Prostate gland (tissue), 2 donors: ENCODE measurements at places on chromosomes 7 and 10. TPM values are rescaled to one million over a fixed set of nuclear protein-coding genes. Genes with fewer than 3 reads are reported as not detected.

The GDF2 gene
- not detected for total RNA-seq

The C1QL3 gene
- 2.6 TPM for total RNA-seq

- H3K27me3 ChIP-seq: no peaks in the 10 kb centered on the region
- H3K27ac ChIP-seq: no peak overlapping the region
- H3K4me1 ChIP-seq: no peaks in the 10 kb centered on the region
- H3K4me3 ChIP-seq: no peak overlapping the region
- no peaks in the 10 kb centered on the region for H3K36me3 ChIP-seq
Measured at GRCh38 chr7:87511510-87511909, 36.0 kb upstream of the ABCB4 start.

DNA sequence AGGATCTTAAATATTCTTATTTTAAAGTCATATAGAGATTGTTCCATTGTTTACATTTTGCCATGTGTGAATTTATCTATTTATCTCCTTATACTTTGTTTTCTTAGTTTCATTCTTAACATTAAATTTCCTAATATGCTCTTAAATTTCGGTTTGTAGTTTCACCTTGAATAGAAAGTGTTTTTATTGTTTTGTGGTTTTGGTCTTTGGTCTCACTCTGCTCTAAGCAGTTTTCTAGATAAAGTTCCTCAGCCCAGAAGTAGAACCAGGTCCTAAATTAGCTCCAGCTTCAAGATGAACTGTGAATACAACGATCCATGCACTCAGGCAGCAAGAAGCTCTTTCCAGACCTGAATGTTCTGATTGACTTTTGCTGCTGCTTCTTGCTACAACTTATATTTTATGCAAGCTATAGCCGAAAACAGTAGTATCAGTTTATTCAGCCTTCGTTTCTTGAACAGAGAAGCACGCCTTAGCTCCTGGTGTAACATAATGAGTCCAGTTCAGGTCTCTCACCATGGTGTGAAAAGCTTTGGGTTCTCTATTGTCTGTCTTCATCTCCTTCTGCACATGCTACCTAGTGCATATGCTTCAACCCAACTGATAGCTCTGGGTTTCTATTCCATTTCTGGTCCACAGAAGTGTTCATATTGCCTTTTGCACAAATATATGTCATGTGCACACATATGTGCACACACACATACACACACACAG is 95.3 kb downstream of the SEM1 start:
- no peak for DNase-seq
- no peak overlapping the region for H3K27ac ChIP-seq
- H3K36me3 ChIP-seq: no peaks in the 10 kb centered on the region
- H3K27me3 ChIP-seq: no peaks in the 10 kb centered on the region
- no peaks in the 10 kb centered on the region for H3K4me1 ChIP-seq
- no peak overlapping the region for H3K4me3 ChIP-seq

DNA sequence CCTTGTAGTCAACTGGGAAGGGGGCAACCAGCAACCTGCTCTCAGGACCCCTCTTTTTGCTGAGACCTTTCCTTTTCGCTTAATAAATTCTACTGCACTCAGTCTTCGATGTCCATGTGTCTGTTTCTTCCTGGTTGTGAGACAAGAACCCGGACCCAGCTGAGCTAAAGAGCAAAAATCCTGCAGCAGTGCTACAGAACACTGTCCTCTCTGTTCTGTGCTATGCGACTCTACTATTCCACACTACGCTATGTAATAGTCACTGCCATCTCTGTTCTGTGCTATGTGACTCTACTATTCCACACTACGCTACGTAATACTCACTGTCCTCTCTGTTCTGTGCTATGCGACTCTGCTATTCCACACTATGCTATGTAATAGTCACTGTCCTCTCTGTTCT is 34.3 kb downstream of the DIP2C start:
- no peaks in the 10 kb centered on the region for H3K27me3 ChIP-seq
- H3K27ac ChIP-seq: no peak overlapping the region
- H3K36me3 ChIP-seq: no peaks in the 10 kb centered on the region
- DNase-seq: no peak
- no peak overlapping the region for H3K4me3 ChIP-seq
- peaks cover 4% of the 10 kb centered on the region for H3K4me1 ChIP-seq

The CNNM1 gene
- total RNA-seq: 4.2 TPM

DNA sequence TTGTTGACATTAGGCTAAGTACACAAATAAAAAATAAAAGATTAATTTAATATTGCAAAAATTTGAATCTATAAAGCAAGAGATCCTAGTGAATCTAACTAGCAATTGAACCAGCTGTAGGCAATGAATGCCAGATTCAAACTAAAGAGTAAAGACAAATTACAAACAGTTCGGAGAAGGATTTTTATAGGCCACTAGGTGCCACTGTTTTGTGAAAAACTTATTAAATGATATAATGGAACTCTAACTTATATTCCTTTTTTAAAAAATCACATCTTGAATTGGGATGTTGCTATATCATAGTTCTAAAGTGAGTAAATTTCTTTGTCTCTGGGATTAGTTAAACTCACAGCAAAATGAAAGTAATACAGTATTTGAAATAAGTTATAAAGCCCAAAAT is 39.1 kb upstream of the GNAI1 start:
- no peaks in the 10 kb centered on the region for H3K36me3 ChIP-seq
- no peak overlapping the region for H3K27ac ChIP-seq
- DNase-seq: no peak
- no peaks in the 10 kb centered on the region for H3K27me3 ChIP-seq
- no peaks in the 10 kb centered on the region for H3K4me1 ChIP-seq

DNA sequence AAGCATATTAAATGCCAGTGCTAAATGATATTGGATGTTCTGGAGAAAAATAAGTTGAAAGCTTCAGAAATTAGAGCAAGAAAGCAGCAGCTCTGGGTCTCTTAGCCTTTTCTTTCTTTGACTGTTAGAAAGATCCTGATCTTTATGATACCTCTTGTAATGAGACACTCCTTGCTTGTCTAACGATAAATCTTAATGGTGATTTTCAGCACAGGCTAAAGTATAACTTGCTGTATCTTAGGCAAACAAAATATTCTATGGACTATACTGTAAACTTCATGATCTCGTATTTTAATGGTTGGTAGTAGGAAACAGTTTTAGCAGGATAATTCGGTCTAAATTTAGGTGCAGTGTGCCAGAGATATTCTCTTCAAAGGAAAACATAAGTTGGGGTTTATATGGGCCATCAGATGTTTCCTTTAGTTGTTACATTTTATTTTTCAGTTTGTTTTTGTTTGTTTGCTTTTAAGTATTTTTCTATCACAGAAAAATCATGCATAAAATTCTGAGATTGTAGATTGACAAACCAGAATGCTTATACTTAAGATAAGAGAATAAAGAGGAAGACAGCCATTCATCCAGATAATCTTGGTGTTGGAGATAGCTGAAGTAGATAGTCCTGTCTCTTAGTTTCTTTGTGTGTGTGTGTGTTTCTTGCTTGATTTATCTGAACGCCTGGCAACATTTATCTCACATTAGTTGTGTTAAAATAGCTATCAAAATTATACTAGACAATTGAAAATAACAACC is 4.7 kb downstream of the CASD1 start:
- no peaks in the 10 kb centered on the region for H3K36me3 ChIP-seq
- no peak for DNase-seq
- H3K27me3 ChIP-seq: no peaks in the 10 kb centered on the region
- no peaks in the 10 kb centered on the region for H3K4me1 ChIP-seq

DNA sequence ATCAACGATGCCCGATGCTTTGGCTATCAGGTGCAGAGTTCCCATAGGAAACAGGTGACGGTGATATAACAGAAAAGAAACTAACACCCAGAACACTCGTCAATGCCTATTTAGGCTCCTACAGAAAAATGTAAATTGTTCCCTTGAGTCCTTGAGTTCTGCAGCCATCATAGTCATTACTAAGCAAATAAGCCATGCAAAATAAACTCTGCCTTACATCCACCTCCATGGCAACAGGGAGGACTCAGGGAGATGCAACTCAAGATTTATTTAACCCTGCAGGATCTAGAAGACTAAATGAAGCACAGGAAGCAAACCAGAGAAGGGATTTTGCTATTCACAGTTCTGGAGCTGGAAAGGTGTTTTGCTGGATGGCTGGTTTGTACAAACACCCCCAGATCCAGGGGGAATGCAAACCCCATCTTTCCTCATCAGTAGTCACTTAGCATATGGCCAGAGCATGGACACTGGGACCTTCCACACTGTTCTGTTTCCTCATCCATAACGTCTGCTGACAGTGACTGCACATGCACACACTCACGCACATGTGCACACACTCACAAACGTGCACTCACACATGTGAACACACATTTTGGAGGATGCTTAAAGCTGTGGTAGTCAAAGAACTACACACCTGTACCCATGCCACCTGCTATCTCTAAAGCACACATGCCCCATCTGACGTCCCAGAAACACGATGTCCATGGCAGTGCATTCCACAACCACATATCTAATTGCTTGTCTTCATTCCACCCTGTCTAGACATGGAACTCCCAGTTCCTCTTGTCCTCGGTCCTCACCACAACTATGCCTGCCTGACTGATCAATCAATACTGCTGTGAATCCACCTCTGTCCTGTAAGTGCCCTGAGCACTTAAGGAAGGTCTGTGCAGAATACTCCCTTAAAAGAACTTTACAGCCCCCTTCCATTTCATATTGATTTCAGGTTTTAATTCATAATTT is 178.2 kb downstream of the COBL start:
- no peaks in the 10 kb centered on the region for H3K36me3 ChIP-seq
- no peaks in the 10 kb centered on the region for H3K27me3 ChIP-seq
- DNase-seq: no peak

DNA sequence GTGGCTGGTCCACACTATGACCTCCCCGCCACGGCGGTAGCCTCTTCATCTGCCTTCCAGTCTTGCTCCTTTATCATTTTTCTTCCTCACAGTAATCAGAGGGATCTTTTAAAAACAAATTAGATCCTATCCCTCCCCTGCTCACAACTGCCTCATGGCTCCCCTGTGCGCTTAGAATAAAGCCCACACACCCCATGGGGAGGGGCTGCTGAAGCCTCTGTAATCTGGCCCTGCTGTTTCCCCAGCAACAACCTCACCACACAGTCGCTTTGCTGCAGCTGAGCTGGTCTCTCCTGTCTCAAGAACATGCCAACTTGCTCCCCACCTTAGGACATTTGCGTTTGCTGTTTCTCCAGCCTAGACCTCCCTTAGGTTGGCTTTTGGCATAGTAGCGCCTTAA is 41.0 kb downstream of the SP8 start:
- no peak for DNase-seq
- no peak overlapping the region for H3K27ac ChIP-seq
- H3K4me3 ChIP-seq: no peak overlapping the region
- H3K36me3 ChIP-seq: no peaks in the 10 kb centered on the region
- H3K27me3 ChIP-seq: no peaks in the 10 kb centered on the region

DNA sequence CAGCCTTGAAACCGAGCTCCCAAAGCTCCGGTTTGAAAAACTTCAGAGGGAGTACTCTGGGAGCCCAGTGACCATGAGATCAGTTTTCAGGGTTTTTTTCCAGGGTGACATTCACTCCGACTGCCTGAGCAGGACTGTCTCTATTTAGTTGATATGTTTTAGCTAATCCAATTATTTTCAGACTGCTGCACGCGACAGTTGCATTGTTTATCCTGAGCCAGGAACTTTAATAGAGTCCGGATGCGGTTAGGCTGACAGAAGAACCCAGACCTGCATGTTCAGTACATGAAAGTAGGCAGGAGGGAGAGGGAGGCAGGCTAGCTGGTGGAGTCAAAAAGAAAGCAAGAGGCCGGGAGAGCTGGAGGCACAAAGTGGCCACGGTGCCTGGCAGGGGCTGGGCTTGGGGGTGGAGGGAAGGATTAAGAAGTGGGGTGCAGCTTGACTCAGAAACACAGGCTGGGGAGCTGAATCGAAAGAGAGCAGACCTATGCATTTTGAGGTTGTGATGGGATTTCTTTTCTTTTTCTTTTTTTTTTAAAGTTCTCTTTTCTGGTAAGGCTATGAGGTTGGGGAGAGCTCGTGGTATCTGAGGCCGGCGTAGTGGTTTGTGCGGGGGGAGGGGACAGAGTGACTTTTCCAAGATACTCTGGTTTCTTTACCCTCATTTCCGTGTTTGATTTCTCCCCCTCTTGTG is 5.7 kb downstream of the GATA3 start:
- peak overlapping the region; percentile 4 for H3K4me3 ChIP-seq
- no peaks in the 10 kb centered on the region for H3K27me3 ChIP-seq
- peak overlapping the region; percentile 52 for H3K27ac ChIP-seq
- peaks cover 4% of the 10 kb centered on the region for H3K4me1 ChIP-seq
- no peak for DNase-seq

DNA sequence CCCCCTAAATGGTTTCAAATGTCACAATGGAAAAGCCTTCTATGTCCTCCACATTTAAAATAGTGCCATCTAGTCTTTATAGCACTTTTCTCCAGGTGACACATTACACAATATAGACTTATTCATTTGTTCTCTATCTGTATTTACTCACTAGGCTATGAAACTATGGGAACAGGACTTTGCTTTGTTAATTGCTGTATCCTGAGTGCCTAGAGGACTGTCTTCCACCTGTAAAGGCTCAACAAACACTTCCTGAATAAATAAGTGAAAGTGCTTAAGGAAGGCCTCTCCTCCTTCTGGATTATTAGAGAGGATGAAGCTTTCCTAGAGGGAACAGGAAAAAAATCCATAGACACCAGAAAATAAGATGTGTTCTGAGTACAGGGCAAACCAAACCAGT is 397.6 kb upstream of the LRRN3 start:
- H3K4me3 ChIP-seq: no peak overlapping the region
- no peaks in the 10 kb centered on the region for H3K4me1 ChIP-seq

- H3K27ac ChIP-seq: no peak overlapping the region
- no peak for DNase-seq
- H3K36me3 ChIP-seq: no peaks in the 10 kb centered on the region
- H3K4me3 ChIP-seq: no peak overlapping the region
- H3K4me1 ChIP-seq: no peaks in the 10 kb centered on the region
- H3K27me3 ChIP-seq: no peaks in the 10 kb centered on the region
Measured at GRCh38 chr7:150466477-150466876, 16.0 kb downstream of the GIMAP8 start.

- H3K4me3 ChIP-seq: no peak overlapping the region
- H3K27ac ChIP-seq: peak overlapping the region; percentile 49
- no peaks in the 10 kb centered on the region for H3K4me1 ChIP-seq
- H3K36me3 ChIP-seq: no peaks in the 10 kb centered on the region
Measured at GRCh38 chr7:112573302-112574039, 92.7 kb downstream of the LSMEM1 start.

DNA sequence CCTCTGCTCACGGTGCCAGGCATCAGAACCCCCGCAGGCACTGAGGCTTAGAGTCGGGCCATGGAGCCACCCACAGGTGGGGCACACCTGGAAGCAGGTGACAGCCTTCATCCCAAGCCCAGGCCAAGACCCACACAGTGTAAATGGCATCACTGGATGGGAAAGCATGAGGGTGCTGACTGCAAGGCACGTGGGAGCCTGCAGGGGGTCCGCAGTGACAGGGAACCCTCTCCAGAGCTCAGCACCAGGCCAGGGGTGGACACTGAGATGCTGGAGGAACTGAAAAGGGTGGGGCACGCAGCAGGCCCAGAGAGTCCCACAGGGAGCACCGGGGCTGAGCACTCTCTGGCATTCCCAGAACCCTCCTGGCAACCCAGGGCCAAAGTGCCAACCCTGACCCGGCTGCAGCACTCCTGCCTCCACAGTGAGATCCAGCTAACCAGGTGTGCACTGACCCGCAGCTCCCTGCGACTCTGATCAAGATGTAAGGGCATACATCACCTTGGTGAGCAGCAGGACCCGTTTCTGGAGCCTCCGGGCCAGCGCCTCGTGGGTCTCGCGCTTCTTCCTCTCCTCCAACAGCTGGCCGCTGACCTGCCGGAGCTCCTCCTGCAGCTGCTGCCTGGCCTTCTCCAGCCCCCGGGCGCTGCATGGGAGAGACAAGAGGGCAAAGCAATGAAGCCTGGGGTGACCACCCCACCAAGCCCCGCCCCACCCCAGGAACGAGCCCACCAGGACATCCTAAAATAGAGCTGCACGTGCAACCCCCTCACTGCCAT is 163.9 kb downstream of the MAD1L1 start:
- H3K27me3 ChIP-seq: no peaks in the 10 kb centered on the region
- H3K36me3 ChIP-seq: no peaks in the 10 kb centered on the region
- H3K4me1 ChIP-seq: no peaks in the 10 kb centered on the region
- H3K4me3 ChIP-seq: no peak overlapping the region
- no peak for DNase-seq
